Caco-2 (cell line): ENCODE measurements at places on chromosomes 2 and 18.
A peak's percentile ranks its signal among the peaks of the same experiment; 100 is the strongest.

GRCh38 chr2:99543247-99543646 lies 53.4 kb upstream of the REV1 start:
- no peaks in the 10 kb centered on the region for H3K27me3 ChIP-seq
- DNase-seq: no peak
- 0 out of 2 replicates have a peak, but pooled peaks cover 4% of the 10 kb centered on the region for H3K4me1 ChIP-seq
- no peak overlapping the region for H3K27ac ChIP-seq

DNA sequence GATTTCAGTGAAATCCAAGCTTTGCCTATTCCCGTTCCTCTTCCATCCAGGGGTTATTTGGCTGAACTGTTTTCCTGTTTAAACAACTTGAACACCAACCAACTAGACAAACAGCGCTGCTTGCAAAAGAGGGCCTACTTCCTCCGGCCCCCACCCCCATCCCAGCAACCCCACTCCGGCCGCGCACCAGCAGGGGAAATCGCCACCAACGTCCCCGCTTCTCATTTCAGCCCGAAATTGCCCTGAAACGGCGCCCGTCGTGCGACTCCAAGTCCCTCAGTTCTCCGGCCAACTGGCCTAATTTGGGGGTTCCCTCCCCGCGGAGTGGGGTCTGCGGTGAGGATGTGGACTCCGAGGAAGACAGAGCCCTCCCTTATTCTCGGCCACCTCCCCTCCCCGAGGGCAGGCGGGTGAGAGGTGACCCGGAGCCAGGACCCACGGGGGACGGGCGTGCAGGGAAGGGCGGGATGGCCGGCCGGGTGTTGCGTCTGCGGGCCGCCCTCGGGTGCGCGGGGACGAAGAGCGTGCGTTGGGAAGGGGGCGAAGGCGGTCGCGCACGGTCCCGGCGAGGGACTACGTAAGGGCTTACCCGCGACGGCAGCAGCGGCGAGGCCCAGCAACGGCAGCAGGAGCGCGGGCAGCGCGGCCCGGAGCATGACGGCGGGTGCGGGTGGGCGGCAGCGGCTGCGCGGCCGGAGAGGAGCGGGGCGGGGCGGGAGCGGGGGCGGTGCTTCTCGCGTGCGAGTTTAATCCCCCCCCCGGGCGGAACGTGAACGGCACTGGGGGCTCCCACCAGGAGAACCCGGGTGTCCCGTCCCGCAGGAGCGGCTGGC lies at the start of gene CD302:
TSS of gene CD302 (minus strand) at position 666 of the 833 bp plus-strand sequence. CDS start at position 656, 10 bp downstream.
- H3K36me3 ChIP-seq: no peaks in the 10 kb centered on the region
- peaks cover 19% of the 10 kb centered on the region for H3K4me1 ChIP-seq
- H3K27me3 ChIP-seq: no peaks in the 10 kb centered on the region
- peak within 1 kb of the TSS; percentile 69 for H3K27ac ChIP-seq
- DNase-seq: peak; percentile 75

DNA sequence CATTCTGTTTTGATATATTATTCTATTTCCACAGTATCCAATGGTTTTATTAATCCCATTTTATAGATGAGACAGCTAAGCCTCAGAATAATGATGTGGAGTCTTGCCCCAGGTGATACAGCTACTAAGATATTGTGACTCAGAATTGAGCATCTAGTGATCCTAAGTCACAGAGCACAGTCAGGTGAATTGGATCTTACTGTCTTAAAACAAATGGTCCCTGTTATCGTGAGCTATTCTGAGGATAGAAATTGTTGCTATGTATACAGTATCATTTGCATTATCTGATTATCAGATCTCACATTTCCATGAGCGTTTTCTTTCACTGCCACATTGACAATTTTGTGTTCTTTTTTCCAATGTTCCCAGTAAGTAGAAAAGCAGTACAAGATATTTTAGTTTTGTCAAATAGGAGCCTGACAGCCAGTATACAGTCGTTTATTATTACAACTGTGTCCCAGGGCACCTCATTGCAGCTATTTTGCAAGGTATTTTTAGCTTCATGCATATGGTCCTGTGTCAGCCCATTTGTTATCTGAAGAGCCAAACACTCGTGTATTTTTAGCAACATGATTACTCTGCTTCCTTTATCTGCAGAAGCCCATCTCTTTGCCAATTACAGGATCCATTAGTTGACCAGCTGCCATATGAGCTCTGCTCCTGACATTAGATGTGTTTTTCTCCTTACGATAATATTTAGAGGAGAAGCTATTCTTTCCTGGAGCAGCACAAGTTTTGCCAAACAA lies 25.1 kb upstream of the SGPP2 start:
- H3K27me3 ChIP-seq: no peaks in the 10 kb centered on the region
- no peak overlapping the region for H3K27ac ChIP-seq
- DNase-seq: no peak
- H3K4me3 ChIP-seq: no peak overlapping the region

DNA sequence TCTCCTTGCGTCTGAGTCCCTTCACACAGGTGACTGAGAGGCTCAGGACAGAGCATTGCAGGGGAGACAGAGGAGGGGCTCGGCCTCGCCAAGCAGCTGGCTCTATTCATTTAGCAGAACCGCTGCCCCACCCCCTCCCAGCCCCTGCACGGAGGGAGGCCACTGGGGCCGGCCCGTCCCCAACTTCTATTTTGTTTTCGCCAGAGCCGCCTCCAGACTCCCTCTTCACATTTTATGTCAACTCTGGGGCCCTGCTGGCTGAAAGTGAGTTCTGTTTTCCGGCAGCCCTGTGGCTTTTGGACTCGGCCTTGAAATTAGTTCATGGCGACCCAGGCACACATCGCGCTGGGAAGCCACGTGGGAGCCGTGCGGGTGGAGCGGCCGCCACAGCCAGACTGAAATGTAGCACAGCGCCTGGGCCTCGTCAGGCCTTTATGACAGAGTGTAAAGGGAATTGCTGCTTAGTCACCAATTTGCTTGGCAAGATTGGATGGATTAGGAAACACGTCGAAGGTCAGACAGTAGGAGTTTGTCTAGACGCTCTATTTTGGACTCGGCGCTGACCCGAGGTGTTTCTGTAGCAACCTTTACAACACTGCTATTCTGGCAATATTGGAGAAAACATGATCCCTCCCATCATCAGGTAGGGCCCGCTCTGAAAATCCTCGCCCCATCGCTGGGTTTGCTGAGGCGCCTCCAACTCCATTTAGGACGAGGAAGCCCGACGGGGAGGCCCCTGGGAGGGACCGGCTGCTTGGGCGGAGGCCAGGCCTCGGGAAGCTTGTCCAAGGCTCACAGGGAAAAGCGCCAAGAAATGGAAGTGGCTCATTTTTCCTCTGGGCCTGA lies 90.7 kb upstream of the CTDP1 start:
- no peaks in the 10 kb centered on the region for H3K27me3 ChIP-seq
- no peaks in the 10 kb centered on the region for H3K36me3 ChIP-seq
- no peaks in the 10 kb centered on the region for H3K4me1 ChIP-seq
- no peak for DNase-seq

DNA sequence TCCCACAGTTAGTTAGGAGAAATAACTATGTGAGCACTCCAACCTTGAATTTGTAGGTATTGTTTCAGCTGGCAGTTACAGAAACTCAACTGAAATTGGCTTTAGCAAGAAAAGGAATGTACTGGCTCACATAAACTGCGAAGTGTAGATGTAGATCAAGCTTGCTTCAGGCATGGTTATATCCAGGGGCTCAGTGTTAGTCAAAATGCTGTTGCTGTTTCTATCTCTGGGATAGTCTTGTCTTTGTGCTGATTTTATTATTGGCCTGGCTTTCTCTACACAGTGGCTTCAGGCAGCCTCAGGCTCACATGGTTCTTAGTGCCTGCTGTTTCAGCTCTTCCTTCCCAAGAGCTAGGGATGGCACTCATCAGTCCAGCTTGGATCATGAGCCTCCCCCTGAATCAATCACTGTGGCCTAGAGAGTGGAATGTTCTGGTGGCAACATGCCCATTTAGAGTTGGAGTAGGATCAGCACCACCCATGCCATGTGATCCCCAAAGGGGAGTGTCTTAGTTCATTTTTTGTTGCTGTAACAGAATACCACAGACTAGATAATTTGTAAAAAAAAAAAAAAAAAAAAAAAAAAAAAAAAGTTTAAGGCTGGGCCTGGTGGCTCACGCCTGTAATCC lies 69.1 kb upstream of the FOXI3 start:
- H3K4me3 ChIP-seq: no peak overlapping the region
- H3K36me3 ChIP-seq: no peaks in the 10 kb centered on the region
- H3K27me3 ChIP-seq: no peaks in the 10 kb centered on the region; the same call in 1 of the 2 replicates
- no peak for DNase-seq
- H3K27ac ChIP-seq: no peak overlapping the region
- H3K4me1 ChIP-seq: no peaks in the 10 kb centered on the region

DNA sequence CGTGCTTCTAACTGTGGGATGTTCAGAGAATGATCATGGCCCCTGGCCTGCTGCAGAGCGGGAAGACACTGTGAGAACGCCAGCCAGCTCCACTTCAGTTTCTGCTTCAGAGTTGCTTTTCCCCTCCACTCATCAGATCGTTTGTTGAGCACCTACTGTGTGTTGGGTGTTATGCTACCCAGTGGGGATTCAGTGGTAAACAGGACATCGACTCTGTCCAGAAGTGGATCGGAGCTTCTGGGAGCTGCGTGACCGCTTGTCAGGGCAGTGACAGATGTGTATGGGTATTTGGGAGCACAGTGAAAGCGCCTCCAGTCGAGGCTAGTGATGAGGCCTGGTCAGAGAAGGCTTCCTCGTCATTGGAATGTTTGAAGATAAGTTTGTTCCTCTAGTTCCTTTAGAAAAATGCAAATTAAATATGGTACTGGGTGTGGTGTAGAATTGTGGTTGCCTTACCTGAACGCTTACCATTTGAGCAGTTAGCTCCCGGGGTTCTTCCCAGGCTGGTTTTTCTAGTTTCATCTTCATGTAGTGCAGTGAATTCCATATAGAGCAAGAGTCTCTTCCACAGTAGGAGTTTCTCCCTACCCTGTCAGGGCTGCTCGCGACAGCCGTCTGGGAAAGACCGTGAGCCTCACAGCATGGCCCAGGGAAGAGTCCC lies 2.8 kb downstream of the RAB12 start:
- no peaks in the 10 kb centered on the region; the same call in 1 of the 2 replicates for H3K36me3 ChIP-seq
- H3K4me1 ChIP-seq: peaks cover 8% of the 10 kb centered on the region
- no peaks in the 10 kb centered on the region for H3K27me3 ChIP-seq
- DNase-seq: no peak
- H3K27ac ChIP-seq: no peak overlapping the region

GRCh38 chr2:62303788-62304187 lies 107.9 kb downstream of the B3GNT2 start:
- no peak overlapping the region for H3K27ac ChIP-seq
- H3K4me1 ChIP-seq: peaks cover 37% of the 10 kb centered on the region
- no peaks in the 10 kb centered on the region for H3K36me3 ChIP-seq
- no peak for DNase-seq
- H3K4me3 ChIP-seq: no peak overlapping the region

DNA sequence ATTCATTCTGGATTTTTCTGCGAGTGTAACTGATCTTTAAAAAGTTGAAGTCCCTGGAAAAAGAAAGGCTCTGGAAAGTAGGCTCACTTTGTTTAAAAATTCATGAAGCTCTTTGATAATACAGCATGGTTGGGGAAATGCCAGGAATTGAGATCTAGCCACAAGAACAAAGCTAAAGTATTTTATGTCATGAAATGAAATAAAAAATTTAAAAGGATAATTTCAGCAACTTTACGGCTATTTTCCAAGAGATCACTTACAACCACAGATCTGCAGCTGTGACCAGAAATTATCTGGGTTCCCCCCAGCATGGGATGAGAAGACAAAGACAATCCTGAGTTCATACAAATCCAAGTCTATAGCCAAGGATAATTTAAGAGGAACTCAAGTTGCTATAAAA lies 25.3 kb upstream of the RFX8 start:
- H3K27me3 ChIP-seq: no peaks in the 10 kb centered on the region
- H3K36me3 ChIP-seq: no peaks in the 10 kb centered on the region
- no peak for DNase-seq
- H3K4me3 ChIP-seq: no peak overlapping the region

DNA sequence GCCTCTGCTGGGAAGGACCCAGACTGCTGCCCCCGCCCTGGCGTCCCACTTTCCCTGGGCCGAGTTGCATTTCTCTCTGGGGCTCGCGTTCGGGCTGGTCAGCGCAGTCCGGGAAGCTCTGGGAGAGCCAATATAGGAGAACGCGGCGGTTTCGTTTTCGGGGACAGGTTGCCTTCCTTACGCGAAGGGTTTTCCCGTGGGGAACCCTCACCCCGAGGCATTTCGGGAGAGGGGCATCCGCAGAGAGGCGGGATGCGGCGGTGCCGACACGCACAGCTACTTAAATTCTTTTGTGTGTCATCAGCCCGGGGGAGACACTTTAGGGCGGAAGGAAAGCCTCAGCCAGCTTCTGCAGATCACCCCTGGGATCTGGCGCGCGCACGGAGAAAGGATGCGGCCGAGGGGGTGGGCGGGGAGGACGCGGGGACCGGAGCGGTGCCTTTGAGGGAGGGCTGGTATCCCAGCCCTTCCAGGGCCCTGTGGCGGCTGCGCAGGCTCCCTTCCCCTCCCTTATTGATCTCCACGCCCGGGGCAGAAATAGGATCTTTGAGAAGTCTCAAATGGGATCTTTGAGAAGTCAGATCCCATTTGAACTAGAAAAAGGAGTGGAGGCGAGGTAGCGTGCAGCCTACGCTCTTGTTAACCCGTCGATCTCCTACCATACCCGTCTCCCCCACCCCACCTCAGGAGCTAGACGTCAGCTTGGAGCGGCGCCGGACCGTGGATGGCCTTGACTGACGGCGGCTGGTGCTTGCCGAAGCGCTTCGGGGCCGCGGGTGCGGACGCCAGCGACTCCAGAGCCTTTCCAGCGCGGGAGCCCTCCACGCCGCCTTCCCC lies 1.2 kb downstream of the GATA6 start:
- H3K4me1 ChIP-seq: peaks cover 6% of the 10 kb centered on the region
- peak overlapping the region; percentile 69 for H3K4me3 ChIP-seq
- peaks cover 19% of the 10 kb centered on the region for H3K36me3 ChIP-seq
- H3K27ac ChIP-seq: peak overlapping the region; percentile 91

DNA sequence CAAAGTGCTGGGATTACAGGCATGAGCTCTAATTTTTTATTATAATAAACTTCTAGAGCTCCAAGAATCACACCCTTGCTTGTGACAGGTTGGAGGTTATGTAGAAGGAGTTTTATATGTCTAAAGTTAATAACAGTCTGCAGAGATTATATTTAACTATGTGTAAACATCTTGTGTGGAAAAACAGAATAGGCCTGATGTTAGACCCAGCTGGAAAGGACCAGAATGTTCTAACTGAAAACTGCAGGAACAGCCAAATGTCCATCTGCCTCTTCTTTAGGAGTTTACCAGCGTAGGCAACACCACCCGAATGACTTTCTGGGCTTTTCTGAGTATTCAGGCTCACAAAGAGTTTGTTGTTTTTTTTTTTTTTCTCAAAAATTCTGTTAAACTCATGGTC lies 67.1 kb upstream of the CDCA7 start:
- H3K27me3 ChIP-seq: no peaks in the 10 kb centered on the region
- H3K4me3 ChIP-seq: no peak overlapping the region
- H3K4me1 ChIP-seq: no peaks in the 10 kb centered on the region
- no peaks in the 10 kb centered on the region for H3K36me3 ChIP-seq
- no peak for DNase-seq

DNA sequence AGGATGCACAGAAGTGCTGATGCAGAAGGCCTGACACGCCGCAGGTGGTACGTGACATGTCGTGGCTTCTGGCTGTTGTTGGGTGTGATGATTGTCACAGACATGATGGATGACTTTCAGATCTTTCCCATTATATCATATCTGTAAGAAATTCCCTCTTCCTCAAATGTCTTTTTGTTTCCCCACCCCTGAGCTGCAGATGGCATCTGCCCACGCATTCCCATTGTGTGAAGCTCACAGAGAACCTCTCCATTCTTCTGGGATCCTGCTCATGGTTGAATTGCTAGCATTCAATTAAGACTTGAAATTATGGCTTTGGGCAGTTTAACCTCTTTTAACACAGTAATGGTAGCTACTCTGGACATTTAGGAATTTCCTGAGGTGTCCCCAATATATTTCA lies 28.3 kb upstream of the EPHA4 start:
- H3K27me3 ChIP-seq: no peaks in the 10 kb centered on the region
- H3K4me3 ChIP-seq: no peak overlapping the region
- H3K36me3 ChIP-seq: no peaks in the 10 kb centered on the region
- H3K27ac ChIP-seq: peak overlapping the region; percentile 59
- peaks cover 59% of the 10 kb centered on the region for H3K4me1 ChIP-seq
